ENCODE measurements at places on chromosomes 1 and 21.

- no peak for DNase-seq
Observed at GRCh38 chr1:111488669-111489068, 14.8 kb downstream of the ADORA3 start.

- no peak for DNase-seq
Observed at GRCh38 chr1:109895720-109896504, 14.7 kb upstream of the CSF1 start.

DNA sequence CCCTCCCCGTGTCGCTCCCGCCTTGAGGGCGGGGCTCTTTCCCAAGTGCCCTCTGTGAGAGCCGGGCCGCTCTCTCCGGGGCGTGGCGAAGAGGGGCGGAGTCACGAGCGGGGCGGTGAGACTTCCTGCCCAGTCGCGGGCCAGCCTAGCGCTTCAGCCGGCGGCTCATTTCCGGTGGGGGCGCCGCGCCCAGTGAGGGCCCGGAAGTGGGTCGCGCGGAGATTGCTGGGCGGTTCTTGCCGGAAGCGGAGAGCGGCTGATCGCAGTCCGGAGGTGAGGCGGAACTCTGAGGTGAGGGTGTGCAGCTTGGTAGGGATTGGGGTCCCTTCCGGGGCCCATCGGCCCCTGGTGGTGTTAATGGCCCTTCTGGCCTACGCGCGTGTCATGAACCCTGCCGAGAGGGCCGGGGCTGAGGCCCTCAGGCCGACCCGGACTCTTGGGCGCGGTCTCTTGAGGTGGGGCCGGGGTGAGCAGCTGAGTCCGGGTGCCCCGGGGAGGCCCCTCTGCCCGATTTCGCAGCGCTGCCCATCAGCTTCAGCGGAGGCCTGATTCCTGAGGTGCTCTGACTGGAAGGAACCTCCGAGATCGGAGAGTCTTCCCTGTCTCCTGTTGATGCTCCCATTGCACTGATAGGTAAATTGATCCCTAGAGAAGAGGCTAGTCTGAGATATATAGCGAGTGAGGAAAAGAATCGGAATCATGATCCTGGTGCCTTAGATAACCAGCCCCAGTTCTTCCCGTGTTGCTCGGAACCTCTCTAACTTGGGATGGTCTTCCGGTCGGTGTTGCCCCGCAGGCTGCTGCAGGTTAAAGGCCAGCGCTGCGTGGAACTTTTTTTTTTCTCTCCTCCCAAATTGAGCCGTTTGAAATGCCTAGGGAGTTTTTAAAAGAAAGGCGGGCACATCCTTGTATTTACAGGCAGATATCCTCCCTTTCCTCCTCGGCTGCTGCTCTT, at the start of gene CAP1:
CAP1 (plus strand) TSS at position 219 of the 955 bp plus-strand sequence. CDS start 18,618 bp downstream, outside the sequence.
- peak; percentile 100 for DNase-seq

DNA sequence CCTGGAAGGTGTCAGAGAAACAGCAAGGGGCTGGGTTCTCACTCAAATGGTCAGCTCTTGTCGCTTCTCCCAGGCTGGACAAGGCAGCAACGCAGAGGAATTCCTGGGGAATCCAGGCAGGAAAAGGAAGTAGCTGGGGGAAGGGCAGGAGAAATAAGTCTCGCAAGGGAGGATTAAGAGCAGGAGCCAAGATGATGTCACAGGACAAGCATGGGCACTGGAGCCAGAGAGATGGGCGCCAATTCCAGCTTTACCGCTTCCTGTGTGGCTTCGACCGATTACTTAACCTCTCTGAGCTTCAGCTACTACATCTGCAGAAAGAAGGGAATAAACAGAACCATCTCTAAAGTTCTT, 70.5 kb downstream of the SSBP3 start:
- no peak for DNase-seq

GRCh38 chr1:175717610-175718540, 25.5 kb downstream of the TNR start:
- no peak for DNase-seq

DNA sequence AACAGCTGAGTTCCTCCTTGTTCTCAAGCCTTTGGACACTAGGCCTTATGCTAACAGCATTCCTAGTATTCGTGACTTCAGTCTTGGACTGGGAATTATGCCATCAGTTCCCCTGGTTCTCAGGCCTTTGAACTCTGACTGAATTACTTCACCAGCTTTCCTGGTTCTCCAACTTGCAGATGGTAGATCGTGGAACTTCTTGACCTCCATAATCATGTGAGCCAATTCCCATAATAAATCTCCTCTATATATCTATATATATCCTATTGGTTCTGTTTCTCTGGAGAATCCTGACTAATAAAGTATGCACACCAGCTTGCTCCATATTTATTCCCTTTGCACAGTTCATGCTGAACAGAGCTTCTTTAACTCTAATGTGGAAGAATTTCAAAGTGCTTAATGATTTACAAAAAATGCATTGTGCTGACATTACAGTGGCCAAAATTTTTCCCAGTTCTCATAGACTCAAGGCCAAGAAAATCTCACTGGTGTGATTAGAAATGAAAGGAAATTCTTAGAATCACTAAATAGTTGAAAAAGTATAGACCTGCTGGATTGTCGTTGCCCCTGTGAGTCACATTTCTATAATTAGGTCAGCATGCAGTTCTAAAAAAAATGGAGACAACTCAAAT, 462.9 kb upstream of the ADAMTS5 start:
- DNase-seq, result no peak

GRCh38 chr1:34166191-34166624, 1.2 kb upstream of the CSMD2 start:
- DNase-seq, result no peak

Data from stimulated activated CD4-positive, alpha-beta T cell treated with anti-CD3 and anti-CD28 coated beads, Interleukin-2, amount 100 ng/mL, for 24 hours (primary cell).